ENCODE measurements at places on chromosomes 2 and 18.

GRCh38 chr2:153871231-153872221 lies at the start of gene GALNT13:
Gene GALNT13, plus strand, starts transcription at chr2:153871922.
- DNase-seq: no peak

- DNase-seq: no peak
These were observed 467.1 kb downstream of the SUCLG1 start for GRCh38 chr2:83991992-83992391.

GRCh38 chr2:13046557-13047165 lies 329.9 kb downstream of the TRIB2 start:
- no peak for DNase-seq

DNA sequence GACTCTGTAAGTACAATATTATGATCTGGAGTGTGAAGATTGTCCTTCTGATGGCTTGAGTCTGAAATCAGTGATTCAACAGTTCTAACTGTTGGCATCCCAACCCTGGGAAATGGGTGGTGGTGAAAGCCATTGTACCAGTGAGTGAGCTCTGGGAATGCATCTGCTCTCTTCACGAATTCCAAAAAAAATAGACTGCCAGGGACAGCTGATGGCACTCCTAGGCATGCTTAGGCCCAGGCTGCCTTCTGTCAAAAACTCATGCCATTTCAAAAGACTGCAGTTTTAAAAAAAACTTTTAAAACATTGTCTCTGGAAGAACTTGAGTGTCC lies 20.3 kb downstream of the OXER1 start:
- no peak for DNase-seq

DNA sequence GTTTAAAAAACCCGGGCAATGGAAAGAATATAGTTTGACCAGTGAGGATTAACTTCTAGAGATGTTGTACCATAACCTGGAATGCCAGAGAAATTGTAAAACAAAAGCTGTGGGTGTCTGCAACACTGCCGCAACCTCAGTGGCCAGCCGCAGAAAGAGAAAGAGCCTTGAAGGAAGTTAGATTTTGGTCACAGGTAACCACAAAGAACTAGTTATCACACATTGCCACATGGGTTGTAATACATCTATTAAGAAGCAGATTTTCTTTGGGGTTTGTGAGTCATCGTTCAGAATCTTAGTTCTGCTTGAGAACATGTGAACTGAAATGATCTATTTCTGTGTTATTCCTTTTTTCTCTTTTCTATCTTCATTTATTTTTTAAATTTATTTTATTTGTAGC lies 222.9 kb upstream of the AGAP1 start:
- DNase-seq: no peak

- DNase-seq: no peak
These were observed 8.4 kb downstream of the BCL11A start for GRCh38 chr2:60544954-60545560.

DNA sequence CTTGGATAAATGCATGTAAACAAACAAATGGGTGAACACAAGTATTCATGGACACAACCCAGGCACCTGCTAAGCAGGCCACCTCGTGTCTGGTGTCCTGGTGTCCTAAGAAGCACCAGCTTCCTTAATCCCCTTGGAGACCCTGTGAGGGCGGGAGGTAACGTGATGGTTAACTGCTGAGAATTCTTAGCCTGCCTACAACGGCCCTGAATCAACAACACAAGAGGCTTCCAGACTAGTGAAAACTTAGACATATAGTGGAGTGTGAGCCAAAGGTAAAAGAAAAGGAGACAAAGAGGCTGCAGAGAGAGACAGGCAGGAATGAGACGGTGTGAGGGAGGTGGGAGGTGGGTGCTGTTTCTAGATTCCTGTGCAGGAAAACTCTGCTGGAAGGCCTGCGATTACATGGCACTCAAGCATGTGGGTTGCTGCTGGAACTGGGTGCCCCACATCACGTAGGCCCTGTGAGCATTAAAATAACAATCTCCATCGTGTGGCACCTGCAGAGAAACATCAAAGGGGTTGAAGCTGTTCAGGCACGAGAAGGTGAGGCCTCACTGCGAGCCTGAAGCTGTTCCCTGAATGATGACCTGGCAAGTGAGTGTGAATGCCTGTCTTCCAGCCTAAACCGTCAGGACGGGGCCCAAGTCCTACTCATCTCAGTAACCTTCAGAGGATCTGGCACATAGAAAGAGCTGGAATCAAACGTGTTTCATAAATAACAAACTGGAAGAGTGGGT lies 64.2 kb downstream of the RPL37A start:
- DNase-seq: no peak

DNA sequence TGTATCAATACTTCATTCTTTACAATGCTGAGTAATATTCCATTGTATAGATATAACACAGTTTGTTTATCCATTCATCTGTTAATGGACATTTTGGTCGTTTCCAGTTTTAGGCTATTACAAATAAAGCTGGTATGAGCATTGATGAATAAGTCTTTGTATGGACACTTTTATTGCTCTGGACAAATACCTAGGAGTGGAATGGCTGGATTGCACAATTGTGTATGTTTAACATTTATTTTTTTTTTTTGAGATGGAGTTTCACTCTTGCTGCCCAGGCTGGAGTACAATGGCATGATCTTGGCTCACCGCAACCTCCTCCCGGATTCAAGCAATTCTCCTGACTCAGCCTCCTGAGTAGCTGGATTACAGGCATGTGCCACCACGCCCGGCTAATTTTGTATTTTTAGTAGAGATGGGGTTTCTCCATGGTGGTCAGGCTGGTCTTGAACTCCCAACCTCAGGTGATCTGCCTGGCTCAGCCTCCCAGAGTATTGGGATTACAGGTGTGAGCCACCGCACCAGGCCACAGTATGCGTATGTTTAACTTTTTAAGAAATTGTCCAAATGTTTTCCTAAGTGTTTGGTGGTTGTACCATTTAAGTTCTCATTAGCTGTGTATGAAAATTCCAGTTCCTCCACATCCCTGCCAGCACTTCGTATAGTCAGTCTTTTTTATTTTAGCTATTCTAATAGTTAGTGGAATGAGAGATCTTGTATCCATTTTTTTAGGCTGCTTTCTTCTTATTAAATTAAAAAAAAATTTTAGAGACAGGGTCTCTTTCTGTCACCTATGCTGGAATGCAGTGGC lies 194.9 kb upstream of the HAAO start:
- DNase-seq: no peak

DNA sequence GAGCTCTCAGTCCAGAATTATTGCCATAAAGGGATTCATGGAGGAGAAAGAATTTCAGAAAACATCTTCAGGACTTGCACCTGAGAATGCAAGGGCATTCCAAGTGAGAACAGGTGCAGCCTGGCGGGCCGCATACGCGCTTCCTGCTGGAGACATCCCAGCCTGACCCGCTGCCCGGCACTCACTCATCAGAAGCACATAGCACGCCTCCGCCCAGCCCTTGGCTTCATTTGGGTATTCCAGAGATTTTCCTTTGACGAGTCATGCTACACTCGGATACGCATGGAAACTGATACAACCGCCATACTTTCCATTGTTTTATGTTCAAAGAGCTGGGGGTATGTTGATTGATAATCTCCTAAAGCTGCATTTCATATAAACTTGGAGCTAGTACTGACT lies 228.0 kb upstream of the ID2 start:
- DNase-seq: no peak

DNA sequence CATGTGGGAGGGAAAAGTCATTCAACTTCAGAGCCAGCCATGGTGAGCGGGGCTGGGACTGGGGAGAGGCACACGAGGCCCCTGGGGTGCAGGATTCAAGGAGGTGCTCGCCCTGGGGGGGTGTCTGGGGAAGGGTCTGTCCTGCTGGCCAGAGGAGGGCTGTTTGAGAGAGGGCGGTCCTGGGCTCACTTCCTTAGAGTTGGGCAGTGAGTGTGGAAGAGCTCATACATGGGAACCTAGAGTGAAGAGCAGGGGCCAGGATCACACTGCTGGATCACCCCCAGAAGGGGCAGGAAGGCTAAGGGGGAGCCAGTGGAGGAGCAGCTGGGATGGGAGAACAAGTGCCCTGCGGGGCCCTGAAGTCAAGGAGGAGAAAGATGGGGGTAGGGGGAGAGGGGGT lies 6.5 kb downstream of the SH3BP4 start:
- no peak for DNase-seq

DNA sequence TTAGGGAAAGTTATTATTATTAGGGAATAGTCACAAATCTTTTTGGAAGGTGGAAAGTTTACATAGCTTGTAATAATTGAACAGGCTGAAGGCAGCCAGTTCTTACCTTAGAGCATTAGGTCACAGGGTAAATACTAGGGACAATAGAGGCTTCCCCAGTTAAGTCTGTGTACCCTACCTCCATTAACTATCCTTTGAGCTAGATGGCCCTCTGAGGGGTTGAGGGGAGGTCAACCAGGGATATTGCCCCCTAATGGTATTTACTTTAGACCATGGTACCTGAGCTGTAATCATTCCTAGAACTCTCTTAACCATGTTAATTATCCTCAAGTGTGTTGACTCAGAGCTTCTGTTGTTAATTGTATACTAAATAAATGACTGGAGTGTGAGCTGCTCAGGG lies 120.5 kb upstream of the SCN7A start:
- no peak for DNase-seq

- no peak for DNase-seq
These were observed 11.7 kb downstream of the KCTD1 start for GRCh38 chr18:26536664-26537063.

DNA sequence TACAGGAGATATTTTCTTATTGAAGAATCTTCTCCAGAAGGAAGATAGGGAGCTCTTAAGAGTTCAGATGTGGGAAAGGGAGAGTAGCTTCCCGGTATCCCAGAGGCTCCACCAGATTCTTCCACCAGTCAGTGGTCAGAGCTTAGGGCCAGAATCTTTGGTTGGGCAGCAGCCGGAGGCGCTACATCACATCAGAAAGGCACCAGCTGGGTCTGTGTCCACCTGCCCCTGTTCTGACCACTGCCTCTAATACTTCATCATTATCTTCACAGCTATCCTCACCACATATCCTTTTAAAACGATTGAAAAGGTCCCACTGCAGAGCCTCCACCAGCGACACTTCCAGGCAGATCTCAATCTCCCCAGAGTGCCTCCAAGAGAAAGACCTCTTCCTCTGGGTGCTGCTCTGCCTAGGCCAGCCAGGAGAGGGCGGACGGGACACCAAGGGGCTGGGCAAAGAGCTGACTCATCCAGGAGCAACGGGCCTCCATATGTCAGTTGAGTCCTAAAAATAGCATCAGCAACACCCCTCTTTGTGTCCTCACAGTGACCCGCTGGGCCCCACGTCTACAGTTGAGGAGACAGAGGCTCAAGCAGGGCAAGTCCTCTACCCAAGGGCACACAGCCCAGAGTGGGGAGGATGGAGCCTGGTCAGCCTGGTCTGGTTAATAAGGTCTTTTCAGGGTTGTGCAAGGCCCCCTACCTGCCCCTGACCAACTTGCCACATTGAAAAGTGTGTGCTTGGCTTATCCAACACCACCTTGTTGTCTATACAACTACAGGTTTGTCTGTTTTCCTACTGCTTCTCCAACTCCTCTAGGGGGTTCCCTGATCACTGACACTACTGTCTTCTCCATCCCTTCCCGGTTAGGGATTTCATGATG lies 81.2 kb downstream of the ADD2 start:
- no peak for DNase-seq

All from T-helper 1 cell (primary cell).